ENCODE measurements at places on chromosomes 2 and 18.

DNA sequence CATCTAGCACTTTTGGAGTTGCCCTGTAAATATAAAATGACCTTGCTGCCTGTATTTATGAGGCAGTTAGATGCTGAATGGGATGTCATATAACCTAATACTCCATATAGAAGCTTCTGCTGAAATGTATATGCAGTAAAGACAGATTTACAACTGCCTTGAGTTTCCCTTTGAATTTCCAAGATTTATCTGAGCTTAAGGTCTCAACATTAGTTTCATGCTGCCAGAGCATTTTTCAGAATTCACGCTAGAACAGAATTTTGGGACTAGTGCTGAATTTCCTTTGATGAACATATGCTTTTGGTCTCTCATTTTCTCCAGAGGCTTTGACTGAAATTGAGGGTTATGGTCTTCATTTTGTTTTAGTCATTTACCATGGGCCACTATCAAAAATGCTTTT, 254.7 kb upstream of the FANCL start:
- no peak for DNase-seq

DNA sequence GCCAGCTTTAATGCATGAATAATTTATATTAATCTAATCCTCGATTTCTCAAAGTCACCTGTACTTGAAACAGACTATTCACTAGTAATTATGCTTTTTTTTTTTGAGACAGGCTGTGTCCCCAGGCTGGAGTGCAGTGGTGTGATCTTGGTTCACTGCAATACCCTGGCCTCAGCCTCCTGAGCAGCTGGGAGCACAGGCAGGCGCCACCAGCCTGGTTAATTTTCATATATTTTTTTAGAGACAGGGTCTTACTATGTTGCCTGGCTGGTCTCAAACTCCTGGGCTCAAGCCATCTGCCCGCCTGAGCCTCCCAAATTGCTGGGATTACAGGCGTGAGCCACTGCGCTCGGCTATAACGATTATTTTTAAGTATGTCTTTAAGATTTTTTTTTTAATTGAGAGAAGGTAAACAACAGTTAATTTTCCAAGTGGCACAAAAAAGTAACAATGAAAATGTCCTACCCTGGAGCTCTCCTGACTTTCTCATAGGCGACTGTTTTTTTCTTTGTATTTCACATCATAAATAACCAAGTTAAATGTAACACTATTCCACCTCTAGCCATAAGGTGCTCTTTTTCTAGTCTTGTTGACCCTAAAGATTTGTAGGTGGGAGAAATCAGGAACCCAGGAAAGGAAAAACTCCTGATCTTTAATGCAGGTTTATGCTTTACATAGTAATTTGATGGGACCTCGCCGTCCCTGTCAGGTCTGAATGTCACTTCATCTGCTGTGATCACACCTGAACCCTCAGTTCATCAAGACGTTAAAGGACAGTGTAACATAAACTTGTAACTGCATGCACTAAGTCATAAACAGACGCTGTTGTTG, 1.3 kb upstream of the ANKRD12 start:
- no peak for DNase-seq

DNA sequence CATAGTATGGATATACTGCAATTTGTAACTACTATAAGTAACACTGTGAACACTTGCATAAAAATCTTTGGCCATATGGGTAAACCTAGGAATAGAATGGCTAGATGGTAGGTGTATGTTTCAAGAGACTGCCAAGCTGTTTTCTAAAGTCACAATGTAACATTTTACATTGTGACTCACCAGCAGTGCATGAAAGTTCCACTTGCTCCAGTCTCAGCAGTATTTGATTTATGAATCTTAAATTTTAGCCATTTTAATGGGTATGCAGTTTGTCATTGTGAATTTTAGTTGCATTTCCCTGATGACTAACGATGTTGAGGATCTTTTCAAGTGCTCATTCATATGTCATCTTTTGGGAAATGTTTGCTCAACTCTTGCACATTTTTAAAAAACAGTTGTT, 86.1 kb downstream of the FARSB start:
- no peak for DNase-seq

DNA sequence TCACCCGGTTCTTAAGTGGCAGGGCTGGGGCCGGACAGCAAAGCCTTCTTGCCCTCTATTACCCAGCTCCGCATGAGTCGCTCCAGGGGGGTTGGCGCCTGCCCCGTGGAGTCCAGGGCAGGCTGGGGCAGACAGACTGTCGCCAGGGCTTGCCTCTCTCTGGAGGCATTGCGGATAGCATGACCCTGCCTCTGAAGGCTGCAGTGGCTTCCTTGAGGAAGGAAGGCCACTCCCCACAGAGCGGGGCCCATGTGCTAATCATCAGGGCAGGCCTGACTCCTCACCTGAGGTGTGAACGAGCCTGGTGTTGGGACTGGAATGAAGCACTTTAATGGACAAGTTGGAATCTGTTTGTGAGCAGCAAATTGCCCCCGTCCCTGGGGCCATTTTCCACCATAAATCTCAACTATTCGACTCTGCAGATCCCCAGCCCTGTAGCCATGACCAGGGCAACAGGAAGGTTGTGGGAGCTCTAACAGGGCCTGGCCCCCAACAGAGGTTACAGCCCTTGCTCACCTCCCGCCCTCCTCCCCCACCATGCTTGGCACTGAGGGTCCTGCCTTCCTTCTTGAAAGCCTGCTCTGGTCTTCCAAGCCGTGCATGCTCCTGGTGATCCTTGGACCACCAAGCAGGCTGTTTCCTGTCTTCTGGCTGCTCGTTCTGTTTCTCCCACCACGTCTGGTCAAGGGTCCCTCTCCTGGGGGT, 144.9 kb upstream of the HAAO start:
- DNase-seq, result no peak
